ENCODE measurements at places on chromosomes 1 and 21.

DNA sequence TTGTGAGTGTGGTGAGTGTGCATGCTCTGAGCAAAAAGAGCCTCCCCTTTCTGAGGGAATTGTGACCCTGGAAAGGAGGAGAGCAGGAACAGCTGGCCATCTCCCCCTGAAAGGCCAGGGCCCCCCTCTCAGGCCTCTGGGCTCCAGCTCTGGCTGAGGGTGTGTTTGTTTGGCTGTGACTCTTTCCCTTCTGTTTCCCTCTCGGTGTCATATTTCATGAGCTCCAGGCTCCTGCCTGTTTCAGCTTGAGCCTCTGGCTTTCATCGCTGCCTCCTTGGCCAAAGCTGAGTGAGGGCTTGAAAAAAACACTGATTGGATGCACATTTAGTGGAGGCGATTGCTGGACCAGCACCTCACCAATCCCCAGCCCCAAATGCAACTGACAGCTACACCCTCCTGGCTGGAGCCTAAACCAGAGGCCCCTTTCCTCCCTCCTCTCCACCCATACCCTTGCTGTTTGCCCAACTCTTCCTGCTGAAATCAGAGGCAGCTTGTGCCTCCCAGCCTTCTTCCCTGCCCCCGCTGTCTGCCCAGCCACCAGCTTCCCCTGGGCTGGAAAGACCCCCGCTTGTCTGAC is 64.1 kb downstream of the DDR2 start:
- peak; percentile 94 for DNase-seq

DNA sequence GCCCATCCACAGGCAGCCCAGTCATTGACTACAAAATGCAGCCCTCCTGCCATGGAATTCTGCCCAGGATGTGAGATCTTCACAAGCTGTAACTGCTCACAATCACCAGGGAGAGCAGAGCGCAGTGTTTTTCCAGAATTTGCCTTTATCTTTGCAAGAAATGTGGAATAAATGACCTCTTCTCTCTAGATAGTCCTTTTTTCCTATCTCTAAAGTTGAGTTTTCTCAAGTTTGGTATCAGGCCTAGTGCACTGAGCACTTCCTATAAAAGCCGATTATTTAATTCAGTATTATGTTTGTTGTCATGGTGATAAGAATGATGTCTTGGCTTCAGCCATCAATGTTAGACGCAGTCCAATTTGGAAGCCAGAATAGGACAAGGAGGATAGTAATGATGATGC is 246.9 kb upstream of the IRF2BP2 start:
- peak; percentile 73 for DNase-seq

- DNase-seq = no peak
These were observed 6.6 kb downstream of the TBX19 start for GRCh38 chr1:168287237-168287664.

- no peak for DNase-seq
These were observed 69.1 kb downstream of the OMA1 start for GRCh38 chr1:58477390-58477789.

DNA sequence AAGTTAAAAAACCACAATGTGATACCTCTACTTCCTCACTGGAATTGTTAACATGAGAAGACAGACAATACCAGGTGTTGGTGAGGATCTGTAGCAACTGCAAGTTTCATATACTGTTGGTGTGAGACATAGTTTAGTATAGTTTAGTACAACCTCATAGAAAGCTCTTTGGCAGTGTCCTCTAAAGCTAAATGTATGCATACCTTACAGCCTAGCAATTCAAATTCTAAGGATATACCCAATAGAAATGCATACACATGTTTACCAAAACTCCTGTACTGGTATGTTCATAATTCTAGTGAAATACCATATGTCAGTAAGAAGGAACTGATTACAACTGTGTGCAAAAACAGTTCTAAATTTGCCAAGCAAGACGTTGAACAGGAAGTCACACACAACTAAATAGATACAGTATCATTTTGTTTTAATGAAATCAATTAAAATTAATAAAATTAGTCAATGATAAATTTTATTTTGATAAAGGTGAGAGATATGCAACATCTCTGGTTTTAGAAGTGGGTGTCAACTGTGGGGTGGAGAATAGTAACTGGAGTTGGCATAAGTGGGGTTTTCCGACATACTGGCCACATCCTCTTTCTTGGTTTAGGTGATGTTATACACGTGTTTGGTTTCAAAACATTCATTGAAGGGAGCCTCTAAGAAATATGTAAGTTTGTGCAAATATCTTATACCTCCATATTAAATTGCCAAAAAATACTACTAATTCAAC is 450.7 kb downstream of the PTPRC start:
- DNase-seq = no peak

- DNase-seq = no peak
These were observed 292.2 kb downstream of the ST6GALNAC3 start for GRCh38 chr1:76366726-76367125.

Data from right lung (tissue), 10 donors.